ENCODE measurements at places on chromosomes 12 and 14.

DNA sequence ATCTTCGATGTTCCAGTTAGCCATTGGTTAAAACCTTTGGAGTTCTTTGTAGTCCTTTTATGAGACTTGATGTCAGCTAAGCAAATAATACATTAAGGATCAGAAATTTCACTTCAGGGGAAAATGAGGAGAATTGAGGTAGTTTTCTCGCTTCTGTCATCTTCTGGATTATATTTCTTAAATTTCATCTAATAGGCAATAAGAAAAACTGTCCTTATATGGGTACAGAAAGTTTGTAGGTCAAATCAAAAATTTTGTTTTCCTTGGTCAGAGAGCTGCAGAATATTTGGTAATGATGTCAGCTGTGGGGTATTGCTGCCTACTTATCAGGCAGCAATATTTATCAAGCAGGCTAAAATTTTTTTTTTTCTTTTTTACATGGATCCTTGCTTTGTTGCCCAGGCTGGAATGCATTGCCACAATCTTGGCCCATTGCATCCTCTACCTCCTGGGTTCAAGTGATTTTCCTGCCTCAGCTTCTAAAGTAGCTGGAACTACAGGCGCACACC lies 37.1 kb downstream of the RIMKLB start:
- no peak for DNase-seq

DNA sequence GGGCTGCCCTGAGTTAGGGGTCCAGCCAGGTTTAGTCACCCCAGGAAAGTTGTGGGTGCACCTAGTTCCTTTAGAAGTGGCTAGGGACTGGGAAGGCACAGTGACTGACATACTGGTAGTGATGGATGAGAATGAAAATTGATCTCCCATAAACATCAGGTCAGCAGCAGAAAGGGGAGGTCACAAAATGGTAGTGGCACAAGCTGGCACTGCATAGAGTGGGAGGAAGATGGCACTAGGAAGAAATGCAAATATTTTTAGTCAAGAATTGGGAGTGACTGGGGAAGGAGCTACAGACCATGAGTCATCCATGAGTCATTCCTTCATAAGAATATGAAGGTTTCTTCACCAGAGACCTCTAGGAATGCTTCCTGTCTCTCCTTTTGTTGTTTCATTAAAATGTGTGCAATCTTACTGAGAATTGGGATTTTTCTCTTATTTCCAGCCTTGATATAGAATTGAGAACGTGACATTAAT lies 198.3 kb upstream of the AMIGO2 start:
- peak; percentile 35 for DNase-seq

DNA sequence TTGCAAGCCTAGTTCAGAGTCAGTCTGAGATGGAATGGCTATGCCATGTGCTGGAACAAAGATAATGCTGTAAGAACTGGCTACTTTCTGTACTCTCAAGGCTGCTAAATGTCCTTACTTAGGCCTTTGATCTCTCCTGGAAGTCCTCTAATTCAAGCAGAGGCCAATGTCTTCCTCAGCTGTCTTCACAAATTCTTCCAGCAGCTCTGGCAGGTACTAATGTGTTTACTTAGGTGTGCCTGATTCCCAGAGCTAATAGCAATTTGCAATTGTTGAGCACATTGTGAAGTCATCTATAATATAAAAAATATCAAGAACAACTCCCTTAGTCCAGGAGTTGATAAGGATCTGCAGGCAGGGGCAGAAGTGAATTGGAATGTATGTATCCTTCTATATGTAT lies 3.8 kb upstream of the MYF5 start:
- no peak for DNase-seq

DNA sequence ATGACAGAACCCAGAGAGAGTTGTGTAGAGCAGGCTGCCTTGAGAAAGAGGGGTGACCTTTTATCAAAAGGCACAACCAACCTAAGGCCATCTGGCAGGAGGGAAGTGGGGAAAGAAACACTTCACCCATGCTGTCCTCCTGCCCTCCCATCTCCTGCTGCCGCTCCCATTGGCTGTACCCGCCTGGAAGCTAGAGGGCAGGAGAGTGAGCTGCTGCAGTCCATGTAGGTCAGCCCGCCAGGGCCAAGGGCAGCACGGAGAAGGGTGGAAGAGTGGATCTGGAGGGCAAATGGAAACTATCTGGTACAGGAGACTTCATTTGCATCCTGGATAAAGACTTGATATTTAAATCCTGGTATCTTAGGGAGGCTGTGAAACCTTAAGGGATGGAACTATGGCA lies 11.5 kb upstream of the CABP1 start:
- DNase-seq = no peak

- peak; percentile 71 for DNase-seq
Observed at GRCh38 chr12:79891506-79892162, 43.3 kb downstream of the PPP1R12A start.

GRCh38 chr12:55708695-55709233 lies 1.1 kb upstream of the ITGA7 start:
- DNase-seq = no peak

DNA sequence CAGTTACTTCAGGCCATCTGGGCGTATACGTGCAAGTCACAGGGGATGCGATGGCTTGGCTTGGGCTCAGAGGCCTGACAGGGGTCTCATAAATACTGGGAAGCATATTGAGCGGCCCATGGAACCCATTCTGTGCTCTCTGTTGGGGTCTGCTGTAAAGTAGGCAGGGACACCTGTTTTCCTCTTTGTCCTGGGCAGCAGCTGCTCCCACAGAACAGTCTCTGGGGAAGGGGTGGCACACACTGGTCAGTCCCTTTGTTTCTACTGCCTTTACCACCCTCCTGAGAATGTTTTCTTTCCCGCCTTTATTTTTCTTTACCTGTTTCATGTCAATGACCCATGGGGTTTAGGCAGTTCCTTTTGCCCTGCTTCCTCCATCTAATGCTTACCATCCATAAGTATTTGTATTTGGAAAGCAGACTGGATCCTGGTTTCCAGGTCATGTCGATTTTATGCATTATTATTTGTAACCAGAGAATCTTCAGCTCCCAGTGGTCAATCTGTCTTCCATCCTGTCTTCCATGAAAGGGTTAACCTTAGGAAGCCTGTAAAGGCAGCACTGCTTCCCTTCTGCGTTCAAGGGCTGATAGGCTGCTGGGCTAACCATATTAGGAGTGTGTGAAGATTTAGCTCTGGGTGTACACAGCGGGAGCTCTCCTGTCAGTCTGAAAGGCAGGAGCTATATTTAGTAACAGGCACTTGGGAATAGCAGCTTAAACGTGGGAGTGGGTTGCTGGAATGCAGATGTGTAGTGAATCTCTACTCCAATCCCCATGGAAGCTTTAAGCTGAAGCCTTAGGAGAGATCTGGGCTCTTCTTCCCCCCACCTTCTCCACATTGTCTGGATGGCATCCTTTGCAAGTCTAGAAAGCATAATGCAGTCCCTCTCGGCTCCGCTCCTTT lies 124.0 kb downstream of the DYRK2 start:
- DNase-seq = no peak

DNA sequence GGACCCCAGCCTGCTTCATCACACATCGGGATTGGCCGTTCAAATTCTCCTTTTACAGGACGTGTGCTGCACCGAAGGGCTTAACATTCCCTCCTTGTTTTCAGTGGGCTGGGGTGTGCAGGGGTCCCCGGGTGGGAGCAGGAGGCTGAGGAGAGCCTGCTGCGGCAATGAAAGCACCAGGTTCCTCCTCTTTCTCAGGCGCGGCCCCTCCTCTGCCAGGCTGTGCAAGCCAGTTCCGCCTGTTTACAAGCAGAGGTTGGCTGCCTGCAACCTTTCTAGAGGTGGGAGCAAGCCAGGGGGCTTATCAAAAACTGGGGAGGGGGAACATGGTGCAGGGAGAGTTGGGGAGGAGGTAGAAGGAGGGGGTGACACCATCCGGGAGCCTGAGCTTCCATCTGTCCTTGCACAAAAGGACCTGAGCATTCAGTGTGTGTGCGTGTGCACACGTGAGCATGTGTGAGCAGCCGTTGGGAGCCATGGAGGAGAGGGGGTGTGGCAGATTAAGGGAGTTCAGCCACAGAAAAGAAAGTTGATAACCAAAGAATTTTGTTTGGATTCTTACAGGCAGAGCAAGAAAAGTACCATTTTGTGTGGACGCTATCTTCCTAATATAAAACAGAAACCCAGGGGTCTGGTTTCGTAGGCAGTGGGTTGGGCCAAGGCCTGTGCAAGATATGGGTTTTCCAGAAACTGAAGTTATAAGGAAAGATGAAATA lies 108.8 kb upstream of the RFLNA start:
- no peak for DNase-seq

DNA sequence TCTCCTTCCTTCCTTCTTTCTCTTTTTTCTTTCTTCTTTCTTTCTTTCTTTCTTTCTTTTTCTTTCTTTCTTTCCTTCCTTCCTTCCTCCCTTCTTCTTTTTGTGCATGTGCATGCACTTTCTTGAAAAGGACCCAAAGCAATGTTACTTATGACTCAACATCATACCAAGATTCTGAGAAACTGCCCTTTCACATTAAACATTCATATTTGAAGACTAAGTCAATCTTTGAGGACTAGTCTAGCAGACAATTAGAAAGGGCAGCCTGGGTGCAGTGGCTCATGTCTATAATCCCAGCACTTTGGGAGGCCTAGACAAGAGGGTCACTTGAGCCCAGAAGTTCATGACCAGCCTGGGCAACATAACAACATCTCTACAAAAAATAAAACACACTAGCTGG lies 212.8 kb upstream of the KITLG start:
- no peak for DNase-seq

DNA sequence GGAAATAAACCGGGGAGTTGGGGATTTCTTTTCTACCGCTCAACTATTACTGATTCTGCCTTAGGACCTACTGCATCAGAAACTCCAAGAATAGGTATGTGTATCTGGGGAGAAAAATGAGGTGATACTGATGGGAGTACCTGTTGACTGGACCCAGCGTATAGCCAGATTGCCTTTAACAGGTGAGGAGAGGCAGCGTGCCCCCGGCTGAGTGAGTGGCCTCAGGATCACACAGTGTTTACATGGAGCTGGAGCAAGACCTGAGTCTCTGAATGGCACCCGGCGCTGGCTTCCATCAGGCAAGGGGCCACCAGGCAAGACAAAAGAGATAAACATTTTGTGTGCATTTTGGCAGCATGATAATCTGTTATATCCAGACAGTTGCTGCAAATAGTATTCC lies 496.2 kb downstream of the EGLN3 start:
- peak; percentile 4 for DNase-seq

DNA sequence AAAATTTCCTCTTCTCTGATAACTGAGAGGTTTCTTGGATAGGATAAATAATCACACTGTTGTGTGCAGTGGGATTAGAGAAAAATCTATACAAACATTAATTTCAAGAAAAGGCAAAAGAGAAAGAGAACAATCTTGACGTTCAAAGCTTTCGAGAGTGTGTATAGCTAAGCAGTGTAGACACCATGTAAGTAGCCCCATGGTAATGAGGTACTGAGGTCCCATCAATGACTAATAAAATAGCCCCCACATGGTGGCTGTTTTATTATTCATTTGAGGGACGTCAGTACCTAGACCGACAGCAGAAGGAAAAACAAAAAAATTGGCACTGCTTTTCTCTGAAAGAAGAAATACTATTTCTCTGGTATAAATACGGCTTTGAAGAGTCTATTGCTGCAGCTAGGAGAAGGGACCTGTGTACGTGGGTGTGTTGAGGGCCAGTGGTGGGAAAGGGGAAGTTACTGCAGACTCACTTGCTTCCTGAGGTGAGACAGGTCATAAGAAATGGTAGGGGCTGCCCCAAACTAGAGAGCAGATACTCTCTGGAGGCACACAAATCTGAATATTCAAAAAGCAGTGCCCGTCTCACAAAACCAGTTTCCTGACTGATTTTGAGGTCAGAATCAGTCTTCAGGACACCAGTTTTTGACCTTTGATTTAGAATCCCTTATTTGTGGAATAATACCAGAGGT lies 339.8 kb downstream of the EMP1 start:
- DNase-seq = no peak

GRCh38 chr12:131120831-131121271 lies 167.1 kb downstream of the ADGRD1 start:
- no peak for DNase-seq

DNA sequence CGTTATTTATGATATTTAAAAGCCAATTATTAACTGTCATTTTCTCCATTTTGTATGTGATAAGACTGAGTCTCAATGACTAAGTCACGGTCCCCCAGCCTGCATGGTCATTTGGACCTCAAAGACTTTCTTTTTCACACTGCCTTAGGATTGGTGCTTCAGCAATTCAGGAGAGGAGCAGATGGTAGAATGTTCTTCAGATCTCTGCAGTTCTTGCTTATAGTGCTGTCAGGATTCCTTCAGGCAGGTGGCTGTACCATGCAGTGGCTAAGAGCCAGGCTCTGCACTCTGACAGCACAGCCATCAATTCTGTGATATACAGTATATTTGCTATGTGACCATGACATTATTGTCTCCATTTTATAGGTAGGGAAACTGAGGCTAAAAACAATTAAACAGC lies 18.7 kb downstream of the SSPN start:
- no peak for DNase-seq

DNA sequence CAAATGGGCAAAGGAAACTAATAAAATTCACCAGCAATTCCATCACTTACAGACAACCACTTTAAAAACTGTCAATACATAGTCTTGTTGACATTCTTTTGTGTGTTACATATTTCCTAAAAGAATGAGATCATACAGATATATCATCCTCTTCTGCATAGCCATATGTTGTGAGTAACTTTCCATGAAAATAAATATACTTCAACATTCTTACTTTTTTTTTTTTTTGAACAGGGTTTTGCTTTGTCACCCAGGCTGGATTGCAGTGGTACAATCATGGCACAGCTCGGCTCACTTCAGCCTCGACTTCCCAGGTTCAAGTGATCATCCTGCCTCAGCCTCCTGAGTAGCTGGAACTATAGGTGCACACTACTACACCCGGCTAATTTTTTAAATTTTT lies 20.9 kb downstream of the ZC2HC1C start:
- DNase-seq = no peak

DNA sequence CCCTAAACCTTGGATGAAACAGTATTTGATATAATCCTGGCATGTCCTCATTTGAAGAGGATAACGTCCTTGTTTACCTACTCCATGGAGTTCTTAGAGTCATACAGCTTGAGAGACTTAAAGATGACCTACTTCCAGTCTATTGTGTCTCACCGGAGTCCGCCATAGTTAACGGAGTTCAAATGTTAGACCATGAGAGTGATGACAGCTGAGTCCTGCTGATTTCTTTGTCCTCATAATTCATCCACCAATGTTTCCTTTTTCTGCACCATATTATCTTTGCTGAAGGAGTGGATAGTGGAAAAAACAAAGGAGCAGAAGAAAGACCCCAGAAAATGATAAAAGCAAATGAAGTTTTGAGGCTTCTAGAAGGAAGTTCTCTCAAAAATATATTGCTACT lies 75.8 kb upstream of the HIF1A start:
- no peak for DNase-seq

GRCh38 chr12:83933615-83934014 lies 979.0 kb downstream of the SLC6A15 start:
- DNase-seq = no peak

DNA sequence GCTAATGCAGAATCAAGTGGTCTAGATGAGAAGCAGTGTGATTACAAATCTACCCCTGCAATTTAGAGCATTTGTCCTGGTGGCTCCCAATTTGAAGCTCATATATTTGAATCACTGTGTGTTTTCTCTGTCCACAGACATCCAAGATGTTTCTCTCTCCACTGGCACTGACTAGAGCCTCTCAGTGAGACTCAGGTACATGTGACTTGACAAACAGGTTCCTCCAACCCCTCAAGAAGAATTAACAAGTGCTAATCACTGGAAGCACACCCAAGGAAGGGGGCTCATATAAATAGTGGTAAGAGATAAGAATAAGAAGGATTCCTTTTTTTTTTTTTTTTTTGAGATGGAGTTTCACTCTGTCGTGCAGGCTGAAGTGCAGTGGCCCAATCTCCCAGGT lies 20.5 kb downstream of the OR10G2 start:
- no peak for DNase-seq

Measured in MG63 (cell line).